ENCODE measurements at places on chromosomes 1 and 21.

DNA sequence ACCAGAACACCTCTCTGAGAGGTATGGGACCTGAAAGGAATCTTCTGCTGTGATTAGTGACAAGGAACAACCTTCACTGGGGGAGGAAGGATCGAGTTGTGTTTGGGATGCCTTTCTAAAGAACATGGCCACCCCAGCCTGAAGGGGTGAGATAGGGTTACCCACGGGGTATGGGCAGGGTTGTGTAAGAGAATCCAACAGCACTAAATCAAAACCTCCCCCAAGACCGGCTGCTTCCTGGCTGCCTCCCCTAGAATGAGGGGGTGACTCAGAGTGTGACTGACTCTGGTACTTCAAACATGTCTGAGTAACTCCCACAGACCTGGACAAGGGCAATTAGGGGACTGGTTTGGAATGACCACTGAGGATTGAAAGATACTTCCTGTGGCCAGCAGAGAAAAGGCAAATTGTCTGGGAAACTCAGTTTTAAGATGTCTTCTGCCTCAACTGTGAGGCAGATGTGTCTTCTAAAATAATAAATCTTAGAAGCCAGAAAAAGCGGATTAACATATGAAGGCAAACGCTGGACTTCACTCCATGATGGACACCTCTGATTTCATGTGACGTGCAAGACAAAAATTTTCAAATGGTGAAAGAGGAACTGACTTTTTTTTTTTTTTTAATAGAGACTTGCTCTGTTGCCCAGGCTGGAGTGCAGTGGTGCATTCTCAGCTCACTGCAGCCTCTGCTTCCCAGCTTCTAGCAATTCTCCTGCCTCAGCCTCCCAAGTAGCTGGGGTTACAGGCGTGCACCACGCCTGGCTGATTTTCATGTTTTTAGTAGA is 6.7 kb upstream of the PTPN14 start:
- DNase-seq, result peak; percentile 88

- no peak for DNase-seq
These were observed 175.0 kb downstream of the KAZN start for GRCh38 chr1:14773396-14774025.

- DNase-seq, result no peak
These were observed 10.9 kb upstream of the RGS2 start for GRCh38 chr1:192797891-192798290.

DNA sequence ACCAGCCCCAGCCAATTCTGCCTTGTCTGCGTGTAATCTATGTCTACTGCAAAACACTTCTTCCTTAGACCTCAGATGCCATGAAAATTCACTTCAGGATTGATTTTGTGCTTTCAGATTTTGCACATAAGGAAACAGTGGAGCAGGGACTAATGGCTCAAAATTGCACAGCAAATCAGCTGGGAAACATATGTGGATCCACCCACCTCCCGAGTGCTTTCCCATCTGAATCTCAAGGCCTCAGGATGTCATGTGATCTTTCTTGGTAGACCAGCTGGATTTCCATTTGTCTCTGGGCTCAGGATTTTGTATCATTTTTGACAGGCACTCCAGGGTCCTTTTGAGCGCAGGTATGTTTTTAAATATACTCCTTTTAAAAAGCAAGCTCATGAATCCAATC is 158.6 kb downstream of the MIS18A start:
- no peak for DNase-seq

DNA sequence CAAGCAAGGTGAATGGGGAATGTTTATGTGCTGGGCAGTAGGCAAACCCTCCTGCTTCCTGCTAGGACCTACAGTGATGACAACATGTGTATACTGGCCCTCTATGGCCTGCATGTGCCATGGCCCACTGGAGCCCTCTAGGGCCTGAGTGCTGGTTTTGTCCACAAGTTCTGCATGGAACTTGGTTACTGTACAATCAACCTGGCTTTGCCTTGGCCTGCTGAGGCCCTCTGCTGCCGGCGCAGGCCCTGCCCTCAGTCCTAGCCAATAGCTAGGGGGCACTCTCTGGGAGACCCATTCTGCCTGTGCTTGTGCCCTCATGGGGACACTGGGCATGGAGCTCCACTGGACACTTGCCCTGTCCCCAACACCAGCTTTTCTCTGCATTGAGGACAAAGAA is 138.6 kb upstream of the NGF start:
- DNase-seq, result no peak

GRCh38 chr1:26856604-26857469 is 6.1 kb upstream of the SFN start:
- no peak for DNase-seq

DNA sequence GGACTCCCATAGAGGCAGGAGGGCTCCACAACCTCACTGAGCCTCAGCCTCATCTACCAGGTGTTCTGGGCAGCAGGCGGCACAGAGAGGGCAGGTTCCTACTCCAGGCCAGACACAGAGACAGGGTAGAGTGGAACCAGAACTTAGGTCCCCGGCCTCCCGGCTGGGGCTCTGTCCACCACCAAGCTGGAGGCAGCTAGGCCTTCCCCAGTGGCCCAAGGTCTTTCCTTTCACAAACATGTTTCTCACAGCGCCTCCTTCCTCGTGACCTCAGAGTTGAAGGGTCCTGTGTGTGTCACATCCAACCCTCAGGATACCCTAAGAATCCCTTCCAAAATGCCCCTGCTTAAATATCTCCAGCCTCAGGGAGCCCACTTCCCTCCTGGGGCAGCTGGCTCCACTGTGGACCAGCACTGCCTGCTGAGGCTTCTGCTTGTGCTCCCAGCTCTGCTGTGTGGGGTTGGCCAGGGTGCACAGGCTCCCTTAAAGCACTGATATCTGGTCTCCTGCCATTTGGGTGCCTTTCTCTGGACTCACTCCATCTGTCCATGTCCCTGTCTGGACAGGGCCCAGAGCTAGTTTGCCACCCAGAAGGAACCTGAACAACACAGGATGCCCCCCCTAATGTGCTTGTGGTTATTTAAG is 33.2 kb upstream of the MAGOH start:
- no peak for DNase-seq

- DNase-seq, result no peak
These were observed 327.1 kb downstream of the PCP4 start for GRCh38 chr21:40194185-40194980.

DNA sequence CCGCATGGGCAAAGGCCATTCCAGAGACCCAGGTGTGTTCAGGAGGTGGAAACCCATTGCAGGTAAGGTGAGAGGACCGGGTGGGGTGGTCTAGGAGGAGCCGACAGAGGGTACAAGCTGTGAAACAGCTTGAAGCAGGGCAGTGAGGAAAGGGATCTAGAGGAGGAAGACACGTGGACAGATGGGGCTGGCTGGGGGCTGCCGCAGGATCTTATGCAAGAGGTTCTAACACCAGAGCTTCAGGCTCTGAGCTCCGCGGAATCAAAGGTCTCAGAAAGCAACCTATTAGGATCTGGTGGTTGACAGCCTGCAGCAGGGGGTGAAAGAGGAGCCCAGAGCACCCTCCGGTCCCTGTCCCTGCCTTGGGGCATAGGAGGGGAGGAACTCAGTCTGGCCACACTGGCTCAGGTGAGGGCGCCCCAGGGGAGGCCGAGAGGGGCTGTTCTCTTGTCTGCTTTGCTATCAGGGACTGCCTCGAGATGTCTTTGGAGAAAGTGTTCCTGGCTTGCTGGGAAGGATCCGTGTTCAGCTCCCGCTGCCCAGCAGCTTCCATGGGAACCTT is 1.9 kb downstream of the TFF1 start:
- DNase-seq, result no peak

GRCh38 chr1:210405316-210405715 is 76.6 kb downstream of the HHAT start:
- no peak for DNase-seq

DNA sequence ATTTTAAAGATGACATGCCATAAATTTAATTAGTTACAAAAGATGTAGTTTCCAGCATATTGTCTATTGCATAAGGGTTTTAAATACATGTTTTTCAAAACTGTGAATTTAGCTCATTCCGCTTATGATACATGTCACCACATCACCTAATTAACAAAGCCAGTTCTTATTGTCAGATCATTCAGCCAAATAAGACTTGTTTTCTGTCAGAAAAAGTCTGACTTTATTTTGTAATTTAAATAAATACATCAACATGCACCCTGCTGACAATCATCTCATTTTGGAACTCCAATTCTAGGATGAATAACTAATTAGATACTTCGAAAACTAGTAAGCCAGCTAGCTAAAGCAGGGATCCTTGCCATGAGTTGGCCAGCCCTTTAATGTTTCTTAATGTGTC is 110.9 kb upstream of the APP start:
- DNase-seq, result no peak

DNA sequence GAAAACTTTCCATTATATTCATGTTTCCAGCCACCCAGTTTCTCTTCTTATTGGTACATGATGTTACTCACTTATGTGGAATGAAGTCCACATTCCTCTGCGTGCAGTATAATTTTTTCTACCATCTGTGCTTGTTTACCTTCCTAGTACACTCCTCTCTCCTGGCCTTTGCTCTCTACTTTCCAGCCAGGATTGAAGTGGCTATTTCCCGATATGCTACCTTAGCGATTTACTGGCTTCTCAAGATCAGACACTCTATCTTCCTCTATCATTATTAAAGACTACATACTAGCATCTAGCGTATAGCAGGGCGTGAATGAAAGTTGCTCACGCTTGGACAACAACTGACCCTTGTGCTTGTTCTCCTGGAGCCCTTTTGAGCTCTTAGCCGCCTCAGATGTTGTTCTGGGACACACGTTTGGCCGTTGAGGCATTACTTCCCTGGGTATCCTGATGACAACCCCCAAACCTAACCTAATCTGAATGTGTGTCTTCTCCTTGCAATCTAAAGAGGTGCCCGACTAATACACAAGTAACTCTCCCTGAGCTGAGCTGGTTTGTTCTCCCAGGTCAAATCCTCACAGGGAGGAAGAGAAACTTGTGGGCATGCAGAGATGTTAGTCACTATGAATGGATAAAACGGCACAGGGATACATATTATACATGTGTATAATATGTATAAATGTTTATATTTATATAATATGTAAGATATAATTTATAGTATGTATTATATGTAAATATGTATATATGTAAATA is 13.4 kb upstream of the MTARC2 start:
- DNase-seq, result peak; percentile 48

DNA sequence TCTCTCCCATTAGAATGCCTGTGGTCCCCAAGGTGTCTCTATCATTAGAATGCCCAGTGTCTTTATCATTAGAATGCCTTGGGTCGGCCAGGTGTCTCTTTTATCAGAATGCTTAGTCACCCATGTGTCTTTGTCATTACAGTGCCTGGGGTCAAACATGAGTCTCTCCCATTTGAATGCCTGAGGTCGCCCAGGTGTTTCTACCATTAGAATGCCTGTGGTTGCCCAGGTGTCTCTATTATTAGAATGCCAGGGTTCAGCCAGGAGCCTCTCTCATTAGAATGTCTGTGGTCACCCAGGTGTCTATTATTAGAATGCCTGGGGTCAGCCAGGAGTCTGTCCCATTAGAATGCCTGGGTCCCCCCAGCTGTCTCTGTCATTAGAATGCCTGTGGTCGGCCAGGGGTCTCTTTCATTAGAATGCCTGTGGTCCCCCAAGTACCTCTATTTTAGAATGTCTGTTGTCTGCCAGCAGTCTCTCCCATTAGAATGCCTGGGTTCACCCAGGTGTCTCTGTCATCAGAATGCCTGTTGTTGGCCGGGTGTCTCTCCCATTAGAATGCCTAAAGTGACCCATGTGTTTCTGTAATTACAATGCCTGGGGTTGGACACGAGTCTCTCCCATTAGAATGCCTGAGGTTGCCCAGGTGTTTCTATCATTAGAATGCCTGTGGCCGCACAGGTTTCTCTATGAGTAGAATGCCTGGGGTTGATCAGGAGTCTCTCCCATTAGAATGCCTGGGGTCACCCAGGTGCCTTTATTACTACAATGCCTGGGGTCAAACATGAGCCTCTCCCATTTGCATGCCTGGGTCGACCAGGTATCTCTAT is 57.1 kb downstream of the RNF187 start:
- no peak for DNase-seq

DNA sequence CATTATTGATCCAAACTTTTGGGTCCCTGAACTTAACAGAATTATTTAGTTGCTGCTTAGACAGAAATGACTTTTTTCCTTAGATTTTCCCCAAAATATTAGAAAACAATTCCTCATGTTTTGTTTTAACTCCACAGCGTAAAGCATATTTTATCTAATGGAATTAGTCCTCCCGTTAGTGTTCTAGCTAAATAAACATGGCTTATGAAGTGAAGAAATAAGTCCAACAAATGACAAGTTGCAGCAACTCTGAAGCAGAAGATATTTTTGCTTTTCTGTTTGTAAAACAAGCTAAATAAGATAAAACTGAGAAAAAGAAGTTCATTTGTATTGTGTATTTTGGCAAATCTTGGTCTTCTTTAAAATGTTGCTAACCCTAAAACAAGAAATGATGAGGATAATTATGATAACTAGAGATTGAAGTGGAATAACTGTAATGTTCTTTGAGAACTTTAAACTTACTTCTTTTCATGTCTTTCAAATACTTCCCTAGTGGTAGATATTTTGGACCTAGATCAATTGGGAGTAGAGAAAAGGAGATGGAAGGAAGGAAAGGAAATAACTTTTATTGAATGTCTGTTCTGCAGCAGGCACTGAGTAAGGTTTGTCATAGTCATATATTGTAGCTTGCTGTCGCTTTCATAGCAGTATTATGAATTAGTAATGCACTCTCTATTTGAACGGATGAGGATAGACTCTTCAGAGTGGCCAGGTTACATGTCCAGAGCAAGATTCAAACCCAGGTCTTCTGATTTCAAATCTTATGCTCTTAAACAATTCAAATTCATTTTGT is 12.5 kb downstream of the NFIA start:
- no peak for DNase-seq

DNA sequence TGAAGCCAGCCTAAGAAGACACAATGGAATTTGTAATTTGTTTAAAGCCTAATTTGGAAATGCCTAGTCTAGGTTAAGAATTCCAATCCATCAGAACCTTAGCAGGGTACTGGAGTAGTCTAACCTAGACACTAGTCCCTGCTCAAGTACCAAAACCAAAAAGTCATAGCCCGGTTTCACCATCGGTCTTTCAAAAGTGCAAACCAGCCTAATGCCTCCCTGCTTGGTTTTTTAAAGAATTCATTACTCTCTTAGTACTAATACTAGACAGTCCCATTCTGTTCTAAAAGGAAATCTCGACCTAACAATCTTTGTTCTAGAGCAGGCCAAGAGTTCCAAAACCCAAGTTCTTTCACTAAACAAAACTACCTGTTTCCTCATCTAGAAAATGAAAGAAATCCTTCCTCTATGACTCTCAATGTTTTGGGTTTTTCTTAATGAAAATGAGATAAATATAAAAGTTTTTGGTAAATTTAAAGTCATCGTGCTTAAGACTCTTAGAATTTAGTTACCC is 2.6 kb downstream of the PUM1 start:
- no peak for DNase-seq

- no peak for DNase-seq
These were observed 38.3 kb upstream of the BCL10 start for GRCh38 chr1:85314726-85315125.

DNA sequence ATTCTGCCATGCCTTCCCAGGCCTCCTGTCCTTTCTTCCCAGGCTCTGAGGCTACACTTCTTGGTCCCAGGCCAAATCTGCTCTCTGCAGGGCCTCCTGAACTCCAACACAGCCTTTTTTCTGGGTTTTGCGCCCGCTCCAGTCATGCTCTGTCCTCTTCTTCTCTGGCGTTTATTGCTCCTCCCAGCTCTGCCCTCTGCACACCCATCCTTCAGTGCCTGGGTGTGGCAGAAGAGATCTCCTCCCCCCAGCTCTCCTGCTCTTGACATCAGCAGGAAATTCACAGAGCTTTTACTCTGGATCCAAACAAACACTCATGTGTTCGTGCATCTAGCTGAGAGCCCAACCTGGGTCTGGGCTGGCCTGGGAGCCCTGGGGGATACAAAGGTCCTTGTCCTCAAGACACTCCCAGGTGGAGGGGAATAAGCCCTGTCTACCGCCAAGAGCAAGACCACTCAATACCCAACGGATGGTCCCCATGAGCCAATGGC is 22.9 kb upstream of the EPS8L3 start:
- DNase-seq, result no peak

Measured in GM04503 (cell line).